ENCODE measurements at places on chromosomes 4 and X. TPM values are rescaled to one million over a fixed set of nuclear protein-coding genes. Genes with fewer than 3 reads are reported as not detected.

DNA sequence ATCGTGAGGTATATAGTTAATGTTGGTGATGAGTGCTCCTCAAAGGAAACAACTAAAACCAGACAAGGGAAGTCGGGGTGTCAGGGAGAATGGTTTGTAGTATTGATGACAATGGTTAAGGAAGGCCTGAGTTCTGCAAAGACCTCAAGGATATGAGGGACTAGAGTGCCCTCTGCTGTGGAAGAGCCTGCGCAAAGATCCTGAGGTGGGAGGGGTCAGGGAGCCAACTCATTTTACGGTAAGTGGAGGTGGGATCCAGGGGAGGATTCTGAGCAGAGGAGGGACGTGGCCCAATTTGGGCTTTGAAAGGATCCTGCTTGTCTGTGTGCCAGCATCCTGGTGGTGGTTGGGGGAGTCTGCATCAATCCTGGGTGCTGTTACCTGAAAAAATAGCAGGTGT is 11.3 kb downstream of the UBA1 start:
- DNase-seq = no peak
- H3K4me3 ChIP-seq = no peak overlapping the region
- peaks cover 29% of the 10 kb centered on the region for H3K36me3 ChIP-seq
- H3K4me1 ChIP-seq = peaks cover 5% of the 10 kb centered on the region

DNA sequence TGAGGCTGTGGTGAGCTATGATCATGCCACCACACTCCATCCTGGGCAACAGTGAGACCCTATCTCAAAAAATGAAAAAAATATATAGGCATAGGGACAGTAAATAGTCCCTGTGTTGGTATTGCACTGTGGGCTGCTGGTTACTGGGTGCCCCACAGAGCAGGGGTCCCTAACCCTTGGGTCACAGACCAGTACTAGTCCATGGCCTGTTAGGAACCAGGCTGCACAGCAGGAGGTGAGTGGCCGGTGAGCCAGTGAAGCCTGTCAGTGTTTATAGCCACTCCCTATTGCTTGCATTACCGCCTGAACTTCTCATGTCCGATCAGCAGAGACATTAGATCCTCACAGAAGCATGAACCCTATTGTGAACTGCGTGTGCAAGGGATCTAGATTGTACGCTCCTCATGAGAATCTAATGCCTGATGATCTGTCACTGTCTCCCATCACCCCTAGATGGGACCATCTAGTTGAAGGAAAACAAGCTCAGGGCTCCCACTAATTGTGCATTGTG is 106.5 kb downstream of the TNIP2 start:
- peaks cover 18% of the 10 kb centered on the region for H3K36me3 ChIP-seq
- no peak for DNase-seq
- no peaks in the 10 kb centered on the region for H3K27me3 ChIP-seq
- H3K4me1 ChIP-seq = no peaks in the 10 kb centered on the region

The CSAG3 gene
- total RNA-seq = not detected

The LONRF3 gene
- 0.54 TPM for total RNA-seq

The PPEF1 gene
- total RNA-seq = not detected

- no peak overlapping the region for H3K4me3 ChIP-seq
- no peaks in the 10 kb centered on the region for H3K36me3 ChIP-seq
- no peak overlapping the region for H3K27ac ChIP-seq
- H3K27me3 ChIP-seq = peaks cover 28% of the 10 kb centered on the region
These were observed 13.5 kb upstream of the ASMTL start for GRCh38 chrX:1466232-1466661.
